ENCODE measurements at places on chromosomes 7 and 10.
A peak's percentile ranks its signal among the peaks of the same experiment; 100 is the strongest.

GRCh38 chr7:39951226-39952194 lies 1.5 kb downstream of the CDK13 start:
- DNase-seq, result peak; percentile 83

GRCh38 chr10:10421071-10421470 lies 596.6 kb upstream of the CELF2 start:
- DNase-seq, result no peak

DNA sequence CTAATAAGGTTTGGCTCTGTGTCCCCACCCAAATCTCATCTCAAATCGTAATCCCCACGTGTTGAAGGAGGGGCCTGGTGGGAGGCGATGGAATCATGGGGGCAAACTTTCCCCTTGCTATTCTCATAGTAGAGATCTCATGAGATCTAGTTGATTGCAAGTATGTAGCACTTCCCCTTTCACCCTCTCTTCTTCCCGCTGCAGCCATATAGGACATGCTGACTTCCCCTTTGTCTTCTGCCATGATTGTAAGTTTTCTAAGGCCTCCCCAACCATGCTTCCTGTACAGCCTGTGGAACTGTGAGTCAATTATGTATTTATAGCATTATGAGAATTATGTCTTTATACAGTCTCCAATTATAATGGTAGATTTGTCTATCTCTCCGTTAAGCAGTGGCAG lies 594.5 kb downstream of the ACTR3B start:
- no peak for DNase-seq

DNA sequence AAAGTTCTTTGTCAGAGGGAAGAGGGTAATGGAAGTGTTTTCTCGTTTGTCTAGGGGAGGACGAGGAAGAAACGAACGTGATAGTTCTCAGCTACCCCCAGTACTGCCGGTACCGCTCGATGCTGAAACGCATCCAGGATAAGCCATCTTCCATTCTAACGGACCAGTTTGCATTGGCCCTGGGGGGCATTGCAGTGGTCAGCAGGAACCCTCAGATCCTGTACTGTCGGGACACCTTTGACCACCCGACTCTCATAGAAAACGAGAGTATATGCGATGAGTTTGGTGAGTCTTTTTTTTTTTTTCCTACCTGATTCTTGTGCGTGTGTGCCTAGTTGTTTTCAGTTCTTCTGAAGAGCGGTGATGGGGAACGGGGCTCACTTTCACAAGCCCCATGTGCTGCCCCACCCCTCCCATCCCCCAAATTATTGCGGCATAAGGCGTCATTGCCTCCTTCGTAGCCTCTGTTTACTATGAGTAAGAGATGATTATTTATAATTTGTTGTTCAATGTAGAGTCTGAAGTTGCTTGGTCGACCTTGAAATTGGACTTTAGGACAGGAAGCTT lies 98.6 kb downstream of the ARID5B start:
- DNase-seq, result no peak

DNA sequence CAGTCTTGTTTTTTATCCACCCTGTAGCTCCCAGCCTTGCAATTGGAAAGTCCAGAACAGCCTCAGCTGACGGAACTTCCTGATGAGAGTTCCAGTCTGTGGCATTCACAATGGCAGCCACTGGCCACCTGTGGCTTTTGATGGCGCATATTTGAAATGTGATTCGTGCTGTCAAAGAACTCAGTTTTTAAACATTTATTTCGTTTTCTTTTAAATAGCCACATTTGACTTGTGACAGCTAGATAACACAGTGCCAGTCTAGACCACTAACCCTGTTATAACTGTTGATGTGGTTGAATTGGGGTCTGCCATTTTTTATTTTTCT lies 97.3 kb downstream of the INPP5A start:
- no peak for DNase-seq

- DNase-seq, result no peak
Observed at GRCh38 chr10:112782200-112782907, 167.7 kb upstream of the TCF7L2 start.
